ENCODE measurements at places on chromosomes 2 and 18.

DNA sequence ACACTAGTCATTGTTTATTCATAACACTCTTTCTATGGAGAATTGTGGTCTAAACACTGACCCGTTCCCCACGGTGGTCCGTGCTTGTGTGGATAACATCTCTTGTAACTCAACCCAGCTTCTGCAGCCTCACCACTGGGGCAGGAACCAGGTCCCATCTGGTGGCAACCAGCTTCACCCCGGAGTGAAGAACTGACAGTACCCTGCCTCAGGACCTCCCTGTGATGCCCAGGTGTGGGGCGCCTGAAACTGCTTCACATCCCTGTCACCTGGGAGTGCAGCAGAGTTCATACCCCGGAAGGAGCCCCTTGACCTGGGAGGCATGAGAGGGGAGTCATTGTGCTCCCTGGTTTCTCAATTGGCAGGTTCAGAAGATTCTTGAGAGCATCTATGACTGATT is 81.1 kb downstream of the LONRF2 start:
- DNase-seq: no peak

DNA sequence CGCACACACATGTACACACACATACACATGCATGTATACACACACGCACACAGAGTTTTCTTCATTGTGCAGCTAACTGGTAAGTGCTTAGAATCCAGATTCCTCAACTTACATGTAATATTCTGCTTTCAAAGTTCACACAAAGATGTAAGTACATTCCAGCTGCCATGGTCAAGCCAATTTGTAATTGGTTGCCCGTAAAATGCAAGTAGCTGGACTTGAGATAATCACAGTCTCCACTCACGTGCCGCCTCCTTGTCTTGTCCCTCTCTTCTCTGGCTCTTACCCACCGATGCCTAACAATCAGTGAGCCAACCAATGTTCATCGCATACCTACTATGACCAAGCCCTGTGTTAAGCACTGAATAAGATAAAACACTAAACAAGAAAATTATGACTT is 77.8 kb downstream of the SOCS6 start:
- no peak for DNase-seq

- DNase-seq: no peak
These were observed 17.7 kb downstream of the MBOAT2 start for GRCh38 chr2:8985561-8986326.

DNA sequence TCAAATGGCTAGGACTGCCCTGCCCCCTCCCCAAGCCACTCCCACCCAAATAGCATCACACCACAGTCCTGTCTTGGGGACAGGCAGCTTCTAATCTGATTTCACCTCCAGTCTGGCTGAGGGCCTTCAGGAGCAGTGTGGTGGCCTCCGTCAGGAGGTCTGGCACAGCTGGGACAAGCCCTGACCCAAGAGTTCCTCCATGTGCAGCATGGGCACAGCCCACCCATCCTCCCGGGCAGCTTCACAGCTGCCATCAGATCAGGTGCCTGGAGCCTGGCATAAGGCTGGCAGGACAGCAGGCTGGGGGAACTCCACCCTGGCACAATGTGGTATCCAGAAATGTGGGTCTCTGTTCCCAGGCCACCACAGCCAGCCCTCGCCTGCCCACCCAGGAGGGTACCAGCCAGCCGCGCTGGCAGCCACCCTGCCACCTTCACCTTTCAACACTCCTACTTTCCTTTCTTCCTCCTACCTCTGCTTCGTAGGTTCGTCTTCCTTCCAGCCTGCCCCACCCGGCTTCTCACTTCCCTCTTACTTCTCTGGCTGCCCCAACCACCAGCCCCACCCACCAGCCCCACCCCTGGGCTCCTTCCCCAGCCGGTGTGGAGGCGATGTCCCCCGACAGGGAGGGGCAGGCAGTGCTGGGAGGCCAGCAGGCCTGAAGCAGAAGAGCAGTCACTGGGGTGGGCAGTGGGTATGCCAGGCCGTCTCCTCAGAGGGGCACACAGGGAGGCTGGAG is at the start of gene CAPG:
CAPG (minus strand) TSS at position 522 of the 739 bp plus-strand sequence. CDS start 8,221 bp downstream, outside the sequence.
- no peak for DNase-seq

DNA sequence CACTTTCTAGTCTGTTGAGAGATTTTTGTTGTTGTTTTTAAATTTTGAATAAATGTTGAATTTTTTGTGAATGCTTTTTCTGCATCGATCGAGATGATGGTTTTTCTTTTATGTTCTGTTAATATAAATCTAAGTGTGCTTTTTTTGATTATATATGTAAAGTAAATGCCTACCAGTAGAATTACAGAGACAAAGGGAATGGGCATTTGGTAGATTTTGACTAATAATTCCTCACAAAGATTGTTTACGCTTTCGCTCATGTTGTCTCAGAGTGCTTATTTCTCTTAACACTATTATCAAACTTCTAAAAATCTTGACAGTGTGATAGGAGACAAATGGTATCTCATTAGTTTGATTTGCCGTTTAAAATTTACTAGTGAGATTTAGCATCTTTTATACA is 3.7 kb downstream of the MYO3B start:
- no peak for DNase-seq

- no peak for DNase-seq
These were observed 13.5 kb downstream of the AAK1 start for GRCh38 chr2:69629921-69630608.

- no peak for DNase-seq
These were observed 23.2 kb upstream of the FIGN start for GRCh38 chr2:163759013-163759412.

GRCh38 chr2:230907361-230908091 is 17.5 kb downstream of the GPR55 start:
- no peak for DNase-seq

GRCh38 chr18:7855671-7856070 is 288.6 kb downstream of the PTPRM start:
- DNase-seq: no peak

GRCh38 chr18:5980721-5981120 is 85.4 kb upstream of the TMEM200C start:
- no peak for DNase-seq

- no peak for DNase-seq
These were observed 55.5 kb upstream of the SLC16A14 start for GRCh38 chr2:230124235-230124634.

DNA sequence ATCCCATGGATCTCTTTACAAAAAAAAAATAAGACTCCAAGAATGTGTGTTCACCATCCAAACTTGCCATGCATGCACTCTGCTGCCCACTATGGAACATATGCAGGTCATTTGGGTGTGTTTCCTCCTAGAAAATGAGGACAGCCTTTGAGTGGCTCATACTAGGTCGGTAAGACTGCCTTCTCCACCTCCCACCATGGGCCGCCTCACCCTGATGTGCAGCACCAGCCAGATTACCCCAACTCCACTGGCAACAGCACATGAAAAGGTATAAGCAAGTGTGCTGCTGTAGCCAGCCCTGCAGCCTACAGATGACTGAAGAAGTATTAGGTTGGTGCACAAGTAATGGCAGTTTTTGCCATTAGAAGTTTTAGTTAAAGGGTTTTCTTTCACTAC is 214.2 kb downstream of the ATAD2B start:
- no peak for DNase-seq

DNA sequence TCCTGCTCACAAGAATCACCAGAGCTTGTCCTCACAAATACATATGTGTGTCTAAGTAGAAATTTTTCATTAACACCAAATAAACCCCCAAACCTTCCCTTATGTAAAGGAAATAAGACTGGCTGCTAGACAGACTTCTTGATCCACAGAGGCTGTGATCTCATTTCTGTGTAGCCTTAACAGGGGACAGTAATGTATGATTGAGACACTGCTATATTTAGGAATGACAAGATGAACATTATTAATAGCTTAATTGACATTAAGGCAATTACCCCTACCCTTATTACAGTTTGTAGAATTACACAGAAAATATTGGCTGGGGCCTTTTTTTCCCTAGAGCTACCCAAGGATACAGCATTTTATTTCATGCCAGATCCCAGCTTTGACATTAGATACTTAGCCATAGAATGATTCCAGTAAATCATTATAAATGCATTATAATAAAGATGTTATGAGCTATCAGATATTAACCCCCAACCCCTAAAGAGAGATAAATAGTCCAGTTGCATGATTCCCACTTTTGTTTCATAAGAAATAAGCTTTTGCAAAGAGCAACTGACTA is 392.1 kb upstream of the HNRNPA3 start:
- no peak for DNase-seq

- peak; percentile 77 for DNase-seq
These were observed 2.3 kb upstream of the ALKAL2 start for GRCh38 chr2:290090-290722.

DNA sequence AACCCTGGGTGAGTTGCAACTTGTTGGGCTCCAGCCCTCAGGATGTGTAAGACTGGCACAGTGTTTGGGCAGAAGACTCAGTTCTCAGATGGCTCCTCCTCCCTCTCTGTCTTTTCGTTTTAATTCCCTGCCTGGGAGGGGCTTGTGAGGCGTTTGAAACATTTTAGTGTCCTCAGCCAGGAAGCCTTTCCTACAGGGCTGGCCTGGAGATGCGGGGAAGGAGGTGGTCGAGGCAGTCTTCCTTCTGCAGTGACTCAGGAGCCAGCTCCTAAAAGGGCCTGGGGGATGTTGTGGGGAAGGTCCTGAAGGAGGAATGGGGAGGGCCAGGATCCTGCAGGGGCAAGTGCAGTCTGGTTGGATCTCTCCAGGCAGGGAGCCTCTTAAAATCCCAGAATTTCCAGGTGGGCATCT is 22.1 kb upstream of the IGFBP5 start:
- DNase-seq: no peak
